Smooth muscle cell of bladder (primary cell): ENCODE measurements at places on chromosomes 6 and 20. TPM values are rescaled to one million over a fixed set of nuclear protein-coding genes. Genes with fewer than 3 reads are reported as not detected.

RIPPLY2 gene
- 0.28 TPM in 1 of 2 replicates, not detected in the other for total RNA-seq

GGTLC1 gene
- not detected in 2 replicates for total RNA-seq

SAPCD1 gene
- total RNA-seq = 0.28 TPM in 2 replicates

LINC00237 gene
- not detected in 2 replicates for total RNA-seq

HLA-DRA gene
- total RNA-seq = 0.09 TPM in 1 of 2 replicates, not detected in the other

COX4I2 gene
- total RNA-seq = not detected in 2 replicates

NKAPL gene
- total RNA-seq = 1.8 and 2.0 TPM in 2 replicates

SCRT2 gene
- total RNA-seq = not detected in 2 replicates

TGM3 gene
- total RNA-seq = 0.18 TPM in 1 of 2 replicates, not detected in the other

IL20RA gene
- 0.14 and 0.55 TPM in 2 replicates for total RNA-seq

CST4 gene
- 0.43 TPM in 1 of 2 replicates, not detected in the other for total RNA-seq

SLC2A4RG gene
- 14.4 and 18.3 TPM in 2 replicates for total RNA-seq

DLK2 gene
- 0.28 and 0.37 TPM in 2 replicates for total RNA-seq

BCL2L1 gene
- total RNA-seq = 22.8 and 33.6 TPM in 2 replicates

SMOC2 gene
- total RNA-seq = under 0.01 TPM in 1 of 2 replicates, not detected in the other

GDAP1L1 gene
- under 0.01 and 0.09 TPM in 2 replicates for total RNA-seq

PHACTR1 gene
- total RNA-seq = under 0.01 and 0.09 TPM in 2 replicates

SLC16A10 gene
- not detected in 2 replicates for total RNA-seq

SAMHD1 gene
- total RNA-seq = 25.1 and 39.1 TPM in 2 replicates

CRYBG1 gene
- total RNA-seq = 4.1 and 4.4 TPM in 2 replicates

PNRC1 gene
- total RNA-seq = 58.0 and 61.3 TPM in 2 replicates

GATA5 gene
- total RNA-seq = not detected in 2 replicates

ZNF165 gene
- total RNA-seq = 0.46 and 0.57 TPM in 2 replicates

SNAP25 gene
- 3.7 and 9.5 TPM in 2 replicates for total RNA-seq

SLC9A8 gene
- 7.4 and 8.4 TPM in 2 replicates for total RNA-seq

WFDC10B gene
- total RNA-seq = 0.14 TPM in 1 of 2 replicates, not detected in the other
